ENCODE measurements at places on chromosomes 11 and 22.

DNA sequence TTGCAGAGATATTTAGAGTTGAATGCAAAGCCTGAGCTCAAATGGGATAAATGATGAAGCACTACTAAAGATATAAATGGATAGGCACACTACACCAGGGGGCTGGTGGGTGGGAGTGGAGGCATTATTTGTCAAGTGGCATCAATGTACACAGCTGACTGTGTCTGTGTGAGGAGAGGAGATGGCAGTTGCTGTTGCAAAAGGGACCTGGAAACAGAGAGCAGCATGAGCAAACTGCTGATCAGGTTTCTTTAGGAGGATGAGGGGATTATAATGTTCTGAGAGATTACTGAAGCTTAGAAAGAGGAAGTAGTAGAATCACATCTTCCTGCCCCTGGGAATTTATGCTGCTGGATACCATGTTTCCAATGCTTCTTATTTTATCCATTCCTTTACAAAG, 39.4 kb upstream of the LIN7C start:
- no peak for DNase-seq

DNA sequence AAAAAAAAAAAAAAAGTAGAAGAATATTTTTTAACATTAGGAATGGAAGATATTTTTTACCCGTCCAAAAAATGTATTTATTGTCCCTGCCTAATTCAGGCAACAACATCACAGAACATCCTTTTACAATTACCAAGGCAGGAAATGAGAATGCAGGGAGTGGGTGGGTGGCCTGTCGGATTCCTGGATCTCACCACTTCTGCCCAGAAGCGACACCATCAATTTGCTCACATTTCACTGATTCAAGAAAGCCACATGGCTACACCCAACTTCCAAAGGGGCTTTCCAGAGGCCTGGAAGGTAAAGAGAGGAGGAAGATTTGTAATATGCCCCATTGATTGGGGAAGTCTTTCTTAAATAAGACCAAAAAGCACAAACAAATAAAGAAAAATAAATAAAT, 93.8 kb upstream of the CLPB start:
- no peak for DNase-seq

- peak; percentile 79 for DNase-seq
Observed at GRCh38 chr11:32118025-32118974, 27.4 kb downstream of the RCN1 start.

- DNase-seq = no peak
Observed at GRCh38 chr11:112270551-112271180, 10.0 kb upstream of the PLET1 start.

- DNase-seq = no peak
Observed at GRCh38 chr22:43828725-43828997, 16.6 kb upstream of the EFCAB6 start.

GRCh38 chr11:96222102-96222501, 120.9 kb downstream of the MAML2 start:
- DNase-seq = no peak

GRCh38 chr11:71164186-71164585, 88.2 kb downstream of the SHANK2 start:
- DNase-seq = no peak

DNA sequence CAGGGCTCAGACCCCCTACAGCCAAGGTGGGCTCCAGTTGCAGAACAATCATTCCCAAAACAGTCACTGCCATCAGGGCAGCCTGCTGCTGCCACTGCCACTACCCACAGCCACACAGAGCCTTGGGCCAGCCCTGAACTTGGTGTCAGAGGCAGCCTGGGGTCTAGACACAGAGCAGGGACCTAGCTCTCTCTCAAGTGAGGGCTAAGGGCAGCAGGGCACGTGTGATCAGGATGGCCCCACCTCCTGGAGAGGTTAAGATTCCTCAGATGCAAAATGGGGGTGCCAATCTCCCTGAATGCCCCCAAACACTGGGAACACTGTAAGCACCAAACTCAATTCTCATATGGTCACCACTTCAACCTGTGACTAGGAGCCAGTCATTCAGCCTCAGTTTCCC, 15.6 kb downstream of the CABP7 start:
- DNase-seq = no peak

- no peak for DNase-seq
Observed at GRCh38 chr11:44557464-44557863, 8.0 kb upstream of the CD82 start.

DNA sequence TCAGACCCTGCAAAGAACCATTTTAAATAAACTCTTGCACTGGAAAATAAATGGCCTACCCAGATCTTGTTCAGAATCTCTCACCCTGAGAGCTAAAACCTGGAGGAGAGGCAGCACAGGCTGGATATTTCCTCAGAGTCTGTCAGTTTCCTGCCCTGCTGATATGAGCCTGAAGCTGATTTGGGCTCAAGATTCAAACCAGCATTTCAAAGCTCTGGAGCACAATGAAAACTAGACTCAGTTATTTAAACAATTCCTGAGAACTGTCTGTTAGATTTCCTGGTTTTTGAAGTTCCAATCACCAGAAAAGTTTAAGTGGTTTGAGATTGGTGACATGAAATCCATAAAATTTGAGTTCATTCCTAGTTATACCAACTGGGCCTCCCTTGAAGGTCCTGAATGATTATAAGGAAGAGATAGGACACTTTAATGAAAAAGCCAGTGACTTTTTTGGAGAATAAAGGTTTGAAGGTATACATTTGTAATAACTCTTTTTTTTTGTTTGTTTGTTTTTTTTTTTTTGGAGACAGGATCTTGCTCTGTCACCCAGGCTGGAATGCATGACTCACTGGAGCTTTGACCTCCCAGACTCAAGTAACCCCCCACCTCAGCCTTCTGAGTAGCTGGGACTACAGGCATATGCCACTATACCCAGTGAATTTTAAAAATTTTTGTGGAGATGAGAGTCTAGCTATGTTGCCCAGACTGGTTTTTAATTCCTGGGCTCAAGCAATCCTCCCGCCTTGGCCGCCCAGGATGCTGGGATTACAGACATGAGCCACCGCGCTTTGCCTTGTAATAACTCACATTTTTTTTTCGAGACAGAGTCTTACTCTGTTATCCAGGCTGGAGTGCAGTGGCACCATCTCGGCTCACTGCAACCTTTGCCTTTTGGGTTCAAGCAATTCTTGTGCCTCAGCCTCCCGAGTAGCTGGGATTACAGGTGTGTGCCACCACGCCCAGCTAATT, 8.0 kb upstream of the ESAM start:
- DNase-seq = peak; percentile 61

- no peak for DNase-seq
Observed at GRCh38 chr11:113689768-113690618, 16.1 kb downstream of the TMPRSS5 start.

DNA sequence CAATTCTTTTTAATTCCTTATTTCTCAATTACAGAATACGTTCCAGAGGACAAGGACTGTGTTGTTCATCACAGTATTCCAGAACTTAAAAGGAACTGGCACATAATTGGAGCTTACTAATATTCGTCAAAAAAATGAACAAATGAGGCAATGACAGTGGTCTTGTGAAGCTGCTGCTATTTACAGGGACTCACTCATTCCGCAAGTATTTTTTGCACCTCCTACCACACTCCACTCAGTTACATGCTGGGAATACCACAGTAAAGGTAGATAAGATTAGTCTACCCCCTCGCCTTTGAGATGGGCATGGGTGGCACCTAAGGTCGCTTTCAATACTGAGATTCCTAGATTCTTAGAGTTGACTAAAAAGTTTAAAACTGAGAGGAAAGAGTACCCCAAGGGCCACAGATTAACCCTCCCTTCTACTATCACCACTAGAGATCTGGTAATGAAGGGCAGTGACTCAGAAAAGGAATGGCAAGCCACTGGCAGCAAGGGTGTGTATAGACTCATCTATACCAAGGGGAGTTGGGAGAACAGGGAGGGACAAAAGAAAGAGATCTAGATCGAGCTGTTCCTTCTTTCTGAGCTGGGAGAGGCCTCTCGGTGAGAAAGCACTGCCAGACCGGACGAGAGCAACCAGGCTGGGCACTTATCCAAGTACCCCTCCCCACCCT, 85.0 kb downstream of the RPL27A start:
- DNase-seq = peak; percentile 88

DNA sequence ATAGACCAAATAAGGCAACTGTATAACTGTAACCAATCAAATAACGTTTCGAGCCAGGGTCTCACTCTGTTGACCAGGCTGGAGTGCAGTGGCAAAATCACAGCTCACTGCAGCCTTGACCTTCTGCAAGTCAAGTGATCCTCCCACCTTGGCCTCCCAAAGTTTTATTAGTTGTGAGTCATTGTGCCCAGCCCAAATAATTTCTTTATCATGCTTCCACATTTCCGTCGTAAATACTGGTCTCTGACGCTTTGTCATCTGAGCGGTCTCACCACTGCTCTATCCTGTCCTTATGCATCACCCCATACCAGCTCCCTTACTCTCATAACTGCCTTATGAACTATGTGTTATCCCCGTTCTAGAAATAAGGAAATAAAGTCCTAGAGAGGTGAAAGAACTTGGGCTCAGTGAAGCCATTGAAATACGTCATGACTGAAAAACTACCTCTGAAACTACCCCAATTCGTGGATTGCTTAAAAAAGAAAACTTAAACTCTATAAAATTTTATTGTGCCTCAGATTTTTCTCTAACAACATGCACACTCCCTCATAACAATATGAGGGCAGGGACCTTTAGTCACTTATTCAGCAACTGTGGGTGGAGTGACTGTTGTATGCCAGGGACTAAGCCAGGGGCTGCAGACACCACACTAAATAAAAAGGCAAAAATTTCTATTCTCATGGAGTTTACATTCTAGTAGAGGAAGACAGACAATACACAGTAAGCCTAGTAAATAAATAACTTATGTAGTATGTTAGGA, 15.8 kb upstream of the RTN4RL2 start:
- no peak for DNase-seq

- DNase-seq = peak; percentile 74
Observed at GRCh38 chr22:41092023-41092817, at the start of gene EP300. TSS of gene EP300 (plus strand) at chr22:41092592. CDS start at chr22:41093005, 413 bp downstream.

GRCh38 chr22:28247136-28247535, 328.1 kb upstream of the PITPNB start:
- peak; percentile 47 for DNase-seq

GRCh38 chr11:71391796-71392195, 56.4 kb downstream of the DHCR7 start:
- DNase-seq = no peak

- no peak for DNase-seq
Observed at GRCh38 chr11:114209904-114210303, 86.3 kb upstream of the NNMT start.

DNA sequence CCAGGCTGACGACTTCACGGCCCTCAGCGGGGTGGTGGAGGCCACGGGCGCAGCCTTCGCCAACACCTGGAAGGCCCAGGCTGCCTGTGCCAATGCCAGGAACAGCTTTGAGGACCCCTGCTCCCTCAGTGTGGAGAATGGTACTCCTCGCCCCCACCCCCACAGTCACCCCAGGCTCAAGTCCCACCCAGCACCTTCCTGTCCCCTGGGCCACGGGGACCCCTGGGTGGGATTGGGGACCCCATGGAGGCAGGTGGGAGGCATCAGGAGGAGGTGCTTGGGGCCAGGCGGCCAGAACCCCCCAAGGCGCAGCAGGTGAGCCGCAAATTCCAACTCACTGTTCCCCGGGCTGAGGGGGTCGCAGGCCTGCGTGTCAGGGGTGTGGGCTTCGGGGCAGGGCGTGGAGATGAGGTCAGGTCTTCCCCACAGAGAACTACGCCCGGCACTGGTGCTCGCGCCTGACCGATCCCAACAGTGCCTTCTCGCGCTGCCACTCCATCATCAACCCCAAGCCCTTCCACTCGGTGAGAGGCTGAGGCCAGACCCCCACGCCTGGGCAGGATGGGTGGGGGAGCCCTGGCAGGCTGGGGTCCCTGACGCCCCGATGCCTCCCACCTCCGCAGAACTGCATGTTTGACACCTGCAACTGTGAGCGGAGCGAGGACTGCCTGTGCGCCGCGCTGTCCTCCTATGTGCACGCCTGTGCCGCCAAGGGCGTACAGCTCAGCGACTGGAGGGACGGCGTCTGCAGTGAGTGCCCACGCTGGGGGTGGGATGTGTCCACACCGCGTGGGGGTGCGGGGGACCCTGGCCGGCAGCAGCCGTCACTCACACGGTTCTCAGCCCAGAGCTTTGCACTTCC, 9.4 kb downstream of the MUC5B start:
- DNase-seq = no peak

Data from fibroblast of lung (primary cell).